ENCODE measurements at places on chromosomes 2 and 18.

GRCh38 chr2:109401370-109401769, 212.4 kb downstream of the SEPTIN10 start:
- no peak for DNase-seq

DNA sequence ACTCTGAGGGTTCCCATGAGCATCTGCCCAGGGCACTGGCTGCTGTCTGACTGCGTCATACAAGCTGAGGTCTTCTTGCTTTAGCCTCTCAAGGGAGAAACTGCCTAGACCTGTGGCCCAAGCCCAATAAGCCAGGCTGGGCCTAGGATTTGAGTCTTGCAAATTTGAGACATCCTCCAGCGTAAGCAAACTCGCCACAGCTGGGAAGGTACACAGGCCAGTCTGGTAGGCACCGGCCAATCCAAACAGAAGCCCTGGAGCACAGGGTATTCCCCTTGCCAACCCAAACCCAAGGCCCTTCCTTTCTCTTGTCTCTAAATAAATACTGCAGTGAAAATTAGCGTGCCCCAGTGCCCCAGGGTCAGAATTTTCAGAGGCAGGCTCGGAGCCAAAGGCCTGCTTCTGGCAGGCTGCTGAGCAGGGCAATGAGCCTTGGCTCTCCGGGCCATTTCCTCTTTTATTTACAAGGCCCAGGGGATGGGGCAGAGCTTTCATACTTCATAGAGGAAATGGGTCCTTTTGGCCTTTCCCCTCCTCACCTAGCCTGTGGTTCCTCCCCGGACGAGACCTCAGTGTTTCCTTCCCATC, 33.3 kb downstream of the POLR1A start:
- no peak for DNase-seq

DNA sequence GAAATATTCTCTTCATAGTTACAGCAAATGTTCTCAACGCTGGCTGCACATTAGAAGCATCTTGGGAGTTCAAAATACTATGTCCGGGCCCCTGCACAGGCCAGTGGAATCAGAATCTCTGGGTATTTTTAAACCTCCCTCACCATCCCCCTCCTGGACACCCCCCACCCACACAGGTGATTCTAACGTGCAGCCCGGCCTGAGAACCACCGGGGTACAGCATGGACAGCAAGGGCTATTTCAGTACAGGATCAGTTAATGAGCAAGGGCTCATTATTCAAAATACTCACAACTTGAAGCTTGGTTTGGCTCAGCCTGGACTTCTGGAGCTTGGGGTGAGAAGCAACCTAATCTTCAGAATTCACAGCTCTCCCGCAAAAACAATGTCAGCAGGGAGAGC, 31.4 kb downstream of the INO80C start:
- no peak for DNase-seq

- no peak for DNase-seq
These were observed 2.5 kb upstream of the TTLL4 start for GRCh38 chr2:218708086-218708485.

DNA sequence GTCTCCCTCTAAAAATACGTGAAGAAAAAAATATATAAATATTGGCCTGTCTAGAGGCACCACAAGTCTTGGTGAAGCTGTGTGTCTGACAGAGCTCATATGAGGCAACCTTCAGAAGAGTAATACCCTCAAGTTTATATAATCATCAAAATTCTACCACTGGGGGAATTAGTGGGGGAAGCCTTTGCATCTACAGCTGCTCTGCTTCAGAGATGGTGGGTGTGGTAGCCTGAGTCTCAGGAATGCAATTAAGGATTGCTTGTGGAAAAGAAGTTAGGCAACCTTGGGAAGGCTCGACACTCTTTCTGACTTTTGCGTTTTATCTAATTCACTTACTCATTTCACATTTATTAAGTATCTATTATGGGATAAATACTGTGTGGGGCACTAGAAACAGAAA, 17.4 kb downstream of the TPGS2 start:
- peak; percentile 25 for DNase-seq

- no peak for DNase-seq
These were observed 512.9 kb upstream of the ZEB2 start for GRCh38 chr2:145032791-145033190.

- no peak for DNase-seq
These were observed 86.5 kb upstream of the HDAC4 start for GRCh38 chr2:239487272-239487671.

DNA sequence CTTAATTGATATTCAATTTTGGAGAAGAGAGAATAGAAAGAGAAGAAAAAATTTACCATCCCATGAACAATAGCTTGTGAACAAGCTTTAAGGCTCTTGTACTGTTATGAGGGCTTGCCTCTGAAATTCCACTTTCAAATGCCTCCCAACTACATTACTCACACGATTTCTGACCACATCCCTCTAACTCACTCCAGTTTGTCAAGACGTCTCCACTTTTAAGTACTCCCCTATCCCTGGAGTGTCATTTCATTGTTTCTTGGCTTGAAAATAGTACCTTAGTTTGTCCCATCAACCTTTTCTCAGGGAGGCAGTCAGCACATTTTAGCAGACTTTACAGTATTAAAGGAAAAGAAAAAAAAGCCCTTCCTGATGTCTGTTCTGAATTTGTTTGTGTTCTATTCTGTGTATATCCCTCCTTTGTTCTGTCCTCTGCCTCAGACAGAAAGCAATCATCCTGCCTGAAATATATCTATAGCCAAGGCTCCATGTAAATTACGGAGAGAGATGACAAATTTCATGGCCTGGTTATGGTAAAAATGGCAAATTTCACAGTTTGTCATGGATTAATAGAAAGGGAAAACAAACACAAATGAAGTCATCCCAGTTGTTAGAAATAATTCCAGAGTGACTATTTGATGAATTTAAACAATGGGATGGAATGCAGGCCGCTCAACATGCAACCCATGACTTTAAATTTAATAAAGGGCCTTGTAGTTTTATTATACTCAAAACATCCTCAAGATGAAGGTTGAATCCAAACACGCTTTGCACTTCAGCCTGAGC, 228.8 kb downstream of the ETAA1 start:
- peak; percentile 69 for DNase-seq

- no peak for DNase-seq
These were observed 288.2 kb upstream of the HS6ST1 start for GRCh38 chr2:128606837-128607236.

GRCh38 chr2:64779117-64779690, 125.5 kb upstream of the SERTAD2 start:
- DNase-seq = peak; percentile 77

DNA sequence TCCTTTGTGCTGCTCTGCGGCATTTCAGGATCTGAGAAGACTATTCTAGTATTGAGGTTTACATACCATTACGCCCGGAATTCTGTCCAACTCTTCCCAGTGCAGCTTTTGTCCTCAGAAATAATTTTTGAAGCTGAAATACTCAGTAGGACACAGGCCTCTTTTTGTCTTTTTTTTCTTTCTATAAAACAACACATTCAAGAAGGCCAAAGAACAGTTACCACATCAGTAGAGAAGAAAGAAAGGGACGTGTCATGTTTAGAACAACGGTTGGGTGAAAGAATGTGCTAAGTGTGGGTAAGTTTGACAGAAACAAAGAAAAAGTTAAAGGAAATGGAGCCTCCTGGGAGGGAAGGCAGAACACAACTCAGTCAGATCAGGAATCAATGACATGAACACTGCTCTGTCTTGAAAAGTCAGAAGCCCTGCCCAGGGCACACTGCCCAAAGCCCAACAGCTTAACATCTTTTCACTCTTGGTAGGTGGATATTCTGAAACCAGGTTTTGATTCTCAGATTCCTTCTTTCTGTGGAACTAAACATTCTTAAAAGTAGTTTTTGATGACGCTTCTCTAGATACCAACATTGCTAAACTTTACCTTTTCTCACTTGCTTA, 198.6 kb upstream of the CWC22 start:
- no peak for DNase-seq

DNA sequence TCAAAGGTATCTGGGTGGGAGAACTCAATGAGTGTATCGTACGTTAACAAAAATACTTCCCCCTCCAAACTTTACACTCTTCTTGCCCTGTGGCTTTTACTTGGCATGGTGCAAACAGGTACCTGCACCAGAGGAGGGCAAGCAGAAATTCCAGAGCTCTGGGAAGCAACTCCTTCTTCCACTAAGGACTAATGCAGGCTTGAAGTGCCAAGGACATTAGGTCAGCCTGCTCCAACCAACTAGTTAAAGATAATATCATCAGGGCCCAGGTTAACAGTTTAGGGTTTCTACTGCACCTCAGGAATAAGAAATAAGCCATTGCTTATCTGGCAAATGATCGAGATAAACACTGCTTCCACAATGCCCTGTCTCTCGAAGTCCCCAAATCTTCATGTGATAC, 70.4 kb downstream of the LRPPRC start:
- no peak for DNase-seq

DNA sequence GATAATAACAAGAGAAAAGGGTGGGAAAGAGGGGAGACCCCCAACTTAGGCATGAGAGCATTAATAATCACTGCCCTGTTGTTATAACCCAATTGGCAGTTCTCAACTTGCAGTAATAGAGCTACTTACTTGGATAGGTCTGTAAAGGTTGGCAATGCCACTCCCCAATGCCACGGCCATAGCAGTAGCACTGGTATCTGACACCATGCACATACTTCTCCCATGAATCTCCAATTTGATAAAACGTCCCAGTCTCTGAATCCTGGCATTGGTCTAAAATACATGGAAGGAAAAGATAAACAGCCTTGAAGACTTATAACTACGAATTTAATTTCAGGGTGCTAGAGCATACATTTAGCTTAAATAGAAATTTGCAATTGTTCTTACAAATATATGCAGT, 16.8 kb downstream of the FN1 start:
- DNase-seq = no peak

- DNase-seq = peak; percentile 27
These were observed 63.3 kb downstream of the BOD1L2 start for GRCh38 chr18:57210107-57210715.

- no peak for DNase-seq
These were observed 27.0 kb upstream of the CCDC178 start for GRCh38 chr18:33467531-33467930.

GRCh38 chr2:216372761-216373291, 543 bp upstream of the MARCHF4 start:
- peak; percentile 77 for DNase-seq

DNA sequence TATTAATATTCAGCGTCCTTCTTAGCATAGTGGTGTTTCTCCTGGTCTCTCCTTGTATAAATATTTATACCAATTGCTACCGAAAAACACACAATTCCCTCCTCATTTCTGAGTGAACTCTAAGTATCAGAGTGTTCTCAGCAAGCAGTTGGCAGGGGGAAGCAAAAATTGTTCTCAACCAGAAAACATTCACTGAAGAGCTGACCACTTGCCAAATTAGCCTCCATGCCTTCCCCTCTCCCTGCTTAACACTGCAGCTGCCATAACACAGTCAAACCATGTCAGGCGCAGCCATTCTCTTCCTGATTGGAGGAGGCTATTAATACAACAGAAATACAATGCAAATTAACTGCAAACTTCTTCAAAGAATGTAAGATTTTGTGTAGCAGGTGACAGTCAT, 105.0 kb downstream of the COL6A3 start:
- no peak for DNase-seq

DNA sequence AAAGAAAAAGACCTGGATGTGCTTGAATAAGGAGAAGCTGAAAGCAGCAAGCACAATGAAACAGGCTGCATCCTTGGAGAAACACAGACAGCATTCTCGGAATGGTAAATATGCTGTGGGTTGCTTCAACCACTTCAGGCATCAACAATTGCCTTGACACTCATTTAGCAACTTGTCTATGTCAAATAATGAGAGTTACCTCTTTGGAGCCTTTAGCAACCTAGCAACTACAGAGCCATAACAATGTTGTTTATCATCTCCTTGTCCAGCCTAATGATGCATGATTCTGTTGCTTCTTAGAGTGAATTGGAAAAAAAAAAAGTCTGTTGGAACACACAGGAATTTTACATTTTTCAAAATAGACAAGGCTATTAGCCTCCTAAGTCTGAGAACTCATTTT, 410.6 kb downstream of the PIK3C3 start:
- no peak for DNase-seq

GRCh38 chr18:8595445-8595844, 13.8 kb upstream of the RAB12 start:
- no peak for DNase-seq

GRCh38 chr2:36741188-36741837, 44.8 kb downstream of the VIT start:
- DNase-seq = no peak

GRCh38 chr2:159445307-159445706, 158.8 kb upstream of the WDSUB1 start:
- DNase-seq = no peak

GRCh38 chr18:62140259-62140658, 46.6 kb downstream of the PIGN start:
- DNase-seq = no peak

DNA sequence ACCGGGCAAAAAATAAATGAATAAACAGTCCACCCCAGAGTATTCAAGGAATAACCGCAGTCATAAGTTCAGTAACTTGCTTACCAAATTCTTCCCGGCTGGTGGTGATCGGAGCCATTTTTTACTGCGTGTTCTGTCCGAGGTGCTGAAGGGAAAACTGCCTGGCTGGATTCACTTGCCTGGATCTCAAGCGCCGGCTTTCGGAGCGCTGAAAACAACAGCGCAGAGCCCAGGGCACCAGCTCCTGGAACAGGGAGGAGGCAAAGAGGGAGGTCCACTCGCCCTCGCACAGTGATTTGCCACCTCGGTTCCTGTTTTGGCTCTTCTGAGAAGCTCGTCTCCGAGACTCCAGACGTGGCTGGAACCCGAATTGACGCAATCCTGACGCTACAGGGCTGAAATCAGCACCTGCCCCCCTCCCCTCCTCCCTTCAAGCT, at the start of gene SYT4:
Gene SYT4 (minus strand): TSS at position 327 of the 437 bp plus-strand sequence. CDS start 209 bp downstream, at position 118.
- DNase-seq = peak; percentile 4

DNA sequence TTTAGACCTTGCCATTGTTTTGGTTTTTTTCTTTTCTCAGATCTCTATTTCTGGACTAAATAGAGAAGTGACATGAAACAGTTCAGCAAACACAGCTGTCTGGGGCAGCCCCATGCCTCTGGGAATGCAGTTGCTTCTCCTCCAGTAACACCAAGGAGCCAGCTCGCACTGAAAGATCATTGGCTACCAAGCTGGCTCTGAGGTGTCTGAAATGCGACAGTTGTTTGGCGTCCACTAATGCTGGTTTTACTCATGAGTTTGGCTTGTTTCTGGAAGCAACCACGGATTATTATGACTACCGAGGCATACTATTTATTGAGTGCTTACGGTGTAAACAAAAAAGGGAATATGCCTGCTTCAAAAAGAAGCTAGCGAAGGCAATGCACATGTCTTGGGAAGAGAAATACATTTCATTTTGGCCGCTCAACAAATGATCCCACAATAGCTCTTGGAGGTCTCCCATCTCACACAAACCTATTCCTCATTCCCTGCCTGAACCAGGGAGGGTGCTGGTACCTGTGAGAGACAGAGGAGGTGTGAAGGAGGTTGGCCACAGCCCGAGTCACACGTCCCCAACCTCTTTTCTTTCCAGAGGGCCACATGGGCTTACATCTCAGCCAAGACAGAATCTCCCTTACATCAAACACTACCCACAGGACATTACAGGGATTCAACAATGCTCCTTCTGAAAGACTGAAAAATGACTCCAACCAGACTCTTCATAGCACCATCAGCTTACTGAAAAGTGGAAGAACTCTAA, 37.5 kb upstream of the NEB start:
- no peak for DNase-seq

GRCh38 chr2:51410331-51410730, 378.4 kb upstream of the NRXN1 start:
- DNase-seq = no peak

GRCh38 chr2:116511426-116511825, 1303.1 kb upstream of the DDX18 start:
- DNase-seq = no peak

GRCh38 chr2:72952110-72952823, 34.9 kb downstream of the EMX1 start:
- no peak for DNase-seq
